Forelimb muscle (tissue), 1 donor: ENCODE measurements at places on chromosomes 3 and 15.

DNA sequence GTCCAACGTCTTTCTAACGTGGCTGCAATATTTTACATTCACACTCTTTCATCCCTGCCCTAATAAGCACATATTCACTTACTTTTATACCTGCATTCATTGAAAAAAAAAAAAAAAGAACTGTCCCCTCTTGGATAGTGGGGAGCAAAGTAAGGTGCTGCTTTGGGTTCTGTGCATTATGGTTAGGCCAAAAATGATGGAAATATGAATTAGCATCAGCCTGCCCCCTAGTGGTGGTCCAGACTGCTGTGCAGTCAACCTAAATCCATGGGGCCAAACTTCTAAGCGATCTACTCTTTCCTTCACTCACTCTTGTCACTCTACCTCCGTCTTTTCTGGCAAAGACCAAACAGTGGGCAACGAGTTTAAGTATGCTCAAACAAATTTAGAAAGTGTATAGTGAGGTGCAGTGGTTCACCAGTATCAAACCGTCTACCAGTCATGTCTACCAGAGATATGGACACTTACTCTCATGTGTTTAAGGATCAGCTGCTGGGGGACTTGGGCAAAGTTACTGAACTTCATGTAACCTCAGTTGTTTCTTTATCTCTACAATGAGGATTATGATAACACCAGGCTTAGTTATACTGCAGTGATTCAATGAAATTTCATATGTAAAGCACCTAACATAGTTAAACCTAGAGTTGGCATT lies 61.5 kb upstream of the GRM7 start:
- DNase-seq: no peak

- DNase-seq: no peak
Observed at GRCh38 chr3:179447251-179447650, 4.0 kb downstream of the GNB4 start.

DNA sequence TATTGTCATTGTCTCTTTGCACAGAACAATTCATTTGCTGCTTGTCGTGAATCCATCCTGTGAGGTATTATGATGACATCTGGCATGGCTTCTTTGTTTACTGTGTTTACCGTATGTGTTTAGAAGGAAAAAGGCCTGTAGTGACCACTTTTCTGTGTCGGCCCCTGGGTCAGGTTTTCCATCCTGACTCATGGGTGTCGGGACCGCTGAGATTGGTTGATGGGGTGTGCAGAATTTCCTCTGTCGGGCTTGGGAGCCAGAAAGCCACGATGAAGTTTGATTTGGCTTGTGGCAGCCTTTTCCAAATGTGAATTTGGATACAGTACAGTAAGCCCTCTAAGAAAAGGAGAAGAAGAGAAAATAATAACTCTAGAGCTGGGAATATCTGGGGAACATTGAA lies 113.5 kb downstream of the FNDC3B start:
- DNase-seq: no peak

DNA sequence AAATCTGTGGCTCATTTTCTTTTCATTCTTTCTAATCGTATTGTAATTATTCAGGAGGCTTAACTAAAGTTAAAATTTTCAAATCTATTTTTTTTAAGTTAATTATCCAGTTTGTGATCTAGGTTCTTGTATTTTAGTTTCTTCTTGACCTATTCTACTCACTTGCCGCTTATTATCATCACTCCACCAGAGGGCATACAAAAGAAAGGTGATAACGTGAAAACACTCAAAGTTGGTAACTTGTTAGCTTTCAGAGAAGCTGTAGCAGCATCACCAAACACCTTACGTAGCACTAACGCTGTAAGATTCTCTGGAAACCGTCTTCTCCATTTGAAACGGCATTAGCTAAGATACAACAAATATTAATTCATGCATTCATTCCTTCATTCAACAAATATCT lies 4.8 kb downstream of the GNB4 start:
- DNase-seq: no peak

DNA sequence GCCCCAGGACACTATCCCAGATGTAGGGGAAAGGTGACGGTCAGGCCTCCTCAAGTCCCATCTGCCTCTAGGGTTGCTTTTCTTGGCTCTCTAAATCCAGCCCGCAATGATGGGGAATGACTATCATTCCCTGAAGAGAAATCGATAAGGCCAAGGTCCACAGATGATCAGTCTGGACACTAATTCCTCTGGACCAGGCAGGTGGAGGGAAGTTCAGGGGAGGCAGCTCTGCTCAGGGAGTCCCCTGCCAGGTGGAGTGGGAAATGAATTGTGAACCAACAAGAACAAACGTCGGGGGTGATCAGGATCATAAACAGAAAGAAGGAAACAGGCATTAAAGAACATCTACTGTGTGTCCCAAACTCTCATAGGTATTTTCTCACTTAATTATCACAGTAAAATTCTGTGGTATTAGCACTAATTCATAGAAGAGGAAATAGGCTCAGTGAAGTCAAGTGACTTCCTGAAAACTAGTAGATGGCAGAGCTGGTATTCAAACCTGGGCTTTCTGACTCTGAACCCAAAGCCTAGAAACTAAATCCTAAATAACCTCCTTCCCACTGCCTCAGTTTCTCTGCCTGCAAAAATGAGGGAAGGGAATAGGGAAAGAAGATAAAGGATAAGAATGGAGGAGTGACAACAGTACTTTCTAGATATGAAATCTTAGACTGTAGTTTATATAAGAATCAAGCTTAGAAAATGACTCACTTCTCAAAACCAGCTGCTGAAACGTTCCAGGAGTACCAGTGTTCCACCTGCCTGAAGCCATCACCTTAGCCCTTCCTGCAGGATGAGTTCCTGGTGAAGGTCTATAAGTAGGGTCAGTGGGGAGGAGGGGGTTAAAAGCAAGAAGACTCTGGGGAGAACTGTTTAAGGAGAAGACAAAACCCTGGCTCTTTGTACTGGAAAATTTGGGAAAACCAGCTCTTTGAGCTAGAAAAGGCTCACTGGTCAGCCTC lies 7.5 kb downstream of the BMF start:
- DNase-seq: no peak

DNA sequence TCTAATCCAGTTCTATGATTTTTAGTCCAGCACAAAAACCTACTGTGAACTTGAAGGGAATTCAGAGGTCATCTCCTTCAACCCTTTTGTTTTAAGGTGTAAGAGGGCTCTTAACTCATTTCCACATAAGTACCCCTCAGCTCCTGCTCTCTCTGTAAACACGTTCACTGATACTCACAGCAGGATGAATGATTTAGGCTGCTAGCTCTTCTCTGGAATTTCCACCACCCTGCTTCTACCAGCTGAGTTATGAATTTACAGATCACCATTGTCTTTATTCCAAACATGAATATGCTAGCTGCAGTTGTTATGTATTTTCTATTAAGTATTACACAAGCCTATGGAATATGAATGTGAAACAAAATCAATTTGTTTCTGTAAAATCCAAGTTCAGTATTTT lies 101.3 kb upstream of the NANOGP8 start:
- no peak for DNase-seq

GRCh38 chr3:113873814-113874526 lies 35.4 kb downstream of the GRAMD1C start:
- no peak for DNase-seq

- no peak for DNase-seq
Observed at GRCh38 chr15:55403531-55403930, 4.6 kb downstream of the CCPG1 start.

GRCh38 chr15:59369597-59369996 lies 3.1 kb downstream of the MYO1E start:
- no peak for DNase-seq

- DNase-seq: peak; percentile 29
Observed at GRCh38 chr3:129855170-129855831, 38.2 kb downstream of the TMCC1 start.

GRCh38 chr15:58086491-58086890 lies 21.0 kb upstream of the ALDH1A2 start:
- DNase-seq: no peak

- DNase-seq: no peak
Observed at GRCh38 chr3:180246688-180247195, 210.0 kb upstream of the PEX5L start.

DNA sequence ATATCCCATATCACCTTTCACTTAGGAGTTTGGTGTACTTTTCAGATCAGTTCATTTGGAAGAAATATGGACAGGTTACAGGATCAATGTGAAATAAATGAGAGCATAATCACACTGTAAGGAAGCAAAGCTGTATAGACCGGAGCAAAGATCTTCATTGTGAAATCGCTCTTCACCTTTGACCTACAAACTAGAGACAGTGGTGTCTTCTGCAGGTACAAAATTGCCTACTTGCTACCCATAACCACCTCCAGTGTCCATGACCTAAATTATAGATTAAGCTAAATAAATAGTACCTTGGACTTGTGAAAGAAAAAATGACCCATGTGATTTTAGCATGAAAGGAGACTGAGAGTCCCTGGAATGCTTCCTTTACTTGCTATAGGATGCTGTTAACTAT lies 379.5 kb upstream of the SUCLG2 start:
- no peak for DNase-seq

DNA sequence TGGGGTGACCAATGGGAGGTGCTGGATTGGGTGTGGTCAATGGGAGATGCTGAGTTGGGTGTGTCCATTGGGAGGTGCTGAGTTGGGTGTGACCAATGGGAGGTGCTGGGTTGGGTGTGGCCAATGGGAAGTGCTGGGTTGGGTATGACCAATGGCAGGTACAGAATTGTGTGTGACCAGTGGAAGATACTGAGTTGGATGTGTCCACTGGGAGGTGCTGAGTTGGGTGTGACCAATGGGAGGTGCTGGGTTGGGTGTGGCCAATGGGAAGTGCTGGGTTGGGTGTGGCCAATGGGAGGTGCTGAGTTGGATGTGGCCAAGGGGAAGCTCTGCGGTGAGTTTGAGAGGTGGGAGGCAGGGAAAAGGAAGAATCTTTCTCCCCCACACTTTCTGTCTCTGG lies 250.0 kb upstream of the PROK2 start:
- no peak for DNase-seq

- DNase-seq: no peak
Observed at GRCh38 chr3:63933459-63933858, 21.3 kb upstream of the SCAANT1 start.

- no peak for DNase-seq
Observed at GRCh38 chr3:29468187-29468586, 187.3 kb downstream of the RBMS3 start.

GRCh38 chr3:139653582-139653981 lies 24.2 kb downstream of the NMNAT3 start:
- DNase-seq: no peak

DNA sequence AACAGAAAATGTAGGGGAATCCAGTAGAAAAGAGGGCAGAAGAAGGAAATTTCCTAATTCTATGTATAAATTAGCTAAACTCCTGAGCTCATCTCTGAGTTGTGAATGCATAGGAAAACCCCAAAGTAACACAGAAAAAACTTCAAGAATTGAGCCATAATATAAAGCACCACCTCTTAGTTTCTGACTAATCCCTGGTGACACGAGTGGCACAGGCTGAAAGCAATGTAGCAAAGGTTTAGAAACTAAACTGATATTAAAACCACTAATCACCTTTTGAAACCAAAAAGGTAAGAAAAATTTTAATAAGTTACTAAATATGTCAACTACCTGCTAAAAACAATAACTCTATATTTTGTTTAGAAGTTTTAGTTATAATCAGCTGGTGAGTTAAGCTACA lies 255.6 kb upstream of the NECTIN3 start:
- no peak for DNase-seq

DNA sequence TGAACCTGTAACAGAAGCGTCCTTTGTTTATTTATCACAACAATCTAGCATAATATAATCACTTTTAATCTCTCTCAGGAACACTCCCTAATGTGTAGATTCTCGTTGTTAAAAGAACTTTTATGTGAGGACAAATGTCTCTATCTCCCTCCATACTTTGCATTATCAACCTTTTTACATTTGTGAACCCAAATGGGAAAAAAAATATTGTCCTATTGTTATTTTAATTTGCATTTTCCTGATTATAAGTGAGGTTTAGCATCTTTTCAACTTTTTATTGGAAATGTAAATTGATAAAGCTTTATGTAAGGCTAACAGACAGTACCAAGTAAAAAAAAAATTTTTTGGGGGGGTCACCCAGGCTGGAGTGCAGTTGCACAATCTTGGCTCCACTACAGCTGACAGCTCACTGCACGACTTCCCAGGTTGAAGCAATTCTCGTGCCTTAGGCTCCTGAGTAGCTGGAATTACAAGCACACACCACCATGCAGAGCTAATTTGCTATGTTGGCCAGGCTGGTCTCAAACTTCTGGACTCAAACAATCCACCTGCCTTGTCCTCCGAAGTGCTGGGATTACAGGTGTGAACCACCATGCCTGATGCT lies 33.0 kb upstream of the DENND4A start:
- no peak for DNase-seq

GRCh38 chr3:128383316-128384235 lies 83.1 kb downstream of the DNAJB8 start:
- DNase-seq: no peak

DNA sequence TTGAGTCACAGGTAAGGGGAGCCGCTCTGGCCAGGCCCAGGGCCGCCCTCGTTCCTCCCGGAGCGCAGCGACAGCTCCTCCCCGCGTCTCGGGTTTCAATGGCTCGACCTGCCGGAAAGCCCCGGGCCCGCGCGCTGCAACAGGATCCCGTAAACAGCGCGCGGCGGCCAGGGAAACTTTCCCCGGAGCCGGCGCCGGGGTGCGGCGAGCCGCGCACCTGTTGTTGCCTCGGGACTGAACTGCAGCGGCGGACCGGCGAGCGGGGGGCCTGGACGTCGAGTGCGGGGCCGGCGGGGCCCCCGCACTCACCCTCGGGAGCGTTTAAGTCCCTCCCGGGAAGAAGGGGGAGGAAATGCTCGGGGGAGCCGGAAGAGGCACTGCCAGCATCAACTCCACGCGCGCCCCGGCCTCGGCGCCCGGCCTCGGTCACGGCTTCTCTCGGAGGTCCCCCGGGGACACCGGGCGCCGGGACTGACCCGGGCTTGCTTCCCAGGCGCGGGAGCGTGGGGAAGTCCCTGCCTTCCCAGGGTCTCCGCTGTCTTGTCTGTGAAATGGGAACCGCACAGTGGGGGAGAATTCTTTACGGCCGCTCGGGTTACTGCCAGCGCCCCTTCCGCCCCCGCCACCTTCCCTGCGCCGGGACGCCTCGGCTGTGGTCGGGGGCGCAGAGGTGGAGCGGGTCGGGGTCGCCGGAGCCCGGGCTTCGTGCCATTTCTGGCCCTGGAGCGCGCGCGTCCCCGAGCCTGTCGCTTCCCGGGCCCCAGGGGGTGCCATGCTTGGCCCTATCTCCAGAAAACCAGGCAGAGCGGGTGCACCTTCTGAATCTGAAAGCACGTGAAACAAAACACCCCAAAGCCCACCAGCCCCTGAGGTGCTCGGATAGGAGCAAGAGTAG lies 7.5 kb upstream of the PGPEP1L start:
- DNase-seq: no peak

GRCh38 chr3:134863915-134864314 lies 68.9 kb downstream of the EPHB1 start:
- no peak for DNase-seq
